ENCODE measurements at places on chromosomes 6 and 20.

DNA sequence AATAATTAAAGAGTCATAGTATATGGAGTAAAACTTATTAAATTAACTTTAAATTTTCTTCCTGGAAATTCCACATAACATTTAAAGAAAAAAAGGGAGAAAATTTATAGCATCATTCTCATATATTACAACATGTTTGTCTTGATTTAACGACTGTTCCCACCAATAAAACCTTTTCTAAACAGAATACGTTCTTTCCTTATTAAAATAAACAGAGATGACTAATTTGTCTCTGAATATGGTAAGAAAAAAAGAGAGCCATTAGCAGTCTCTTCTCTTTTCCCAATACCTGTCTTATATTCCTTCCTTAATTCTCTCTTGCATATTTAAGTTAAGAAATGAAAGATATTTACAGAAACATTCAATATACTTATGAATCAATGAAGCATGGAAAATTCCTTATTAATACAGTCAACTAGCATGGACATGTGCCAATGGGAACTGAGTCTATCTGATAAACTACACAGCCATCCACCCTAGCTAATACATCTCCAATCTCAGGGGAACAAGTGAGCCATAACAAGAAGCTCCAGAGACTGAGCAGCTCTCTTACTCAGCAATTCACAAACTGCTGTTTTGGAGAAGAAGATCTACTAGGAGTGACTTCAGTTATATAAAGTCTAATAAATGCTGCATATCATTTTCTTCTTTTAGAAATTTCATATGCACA lies 347.1 kb upstream of the MANEA start:
- DNase-seq: no peak

- DNase-seq: no peak
These were observed 125.0 kb upstream of the LAMP5 start for GRCh38 chr20:9389346-9389745.

DNA sequence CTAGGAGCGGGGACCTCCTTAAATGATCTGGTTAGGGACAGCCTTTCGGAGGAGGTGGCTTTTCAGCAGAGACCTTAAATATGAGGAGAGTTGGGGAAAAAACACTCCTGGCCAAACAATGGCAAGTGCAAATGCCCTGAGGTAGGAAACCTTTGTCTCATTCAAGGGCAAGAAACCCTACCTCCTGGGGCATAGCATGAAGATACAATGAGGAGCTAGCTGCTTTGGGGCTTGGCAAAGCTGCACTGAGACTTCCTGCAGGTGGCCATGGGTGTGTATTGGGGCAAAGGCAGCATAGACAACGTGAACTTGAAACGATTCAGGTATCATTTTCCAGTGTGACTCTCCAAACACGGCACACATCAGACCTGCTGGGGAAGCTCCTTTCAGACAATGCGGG lies 30.7 kb downstream of the PMEPA1 start:
- DNase-seq: no peak

- no peak for DNase-seq
These were observed 2.0 kb downstream of the SMIM29 start for GRCh38 chr6:34246563-34247391.

- no peak for DNase-seq
These were observed 503.8 kb downstream of the TFAP2B start for GRCh38 chr6:51322505-51322904.

DNA sequence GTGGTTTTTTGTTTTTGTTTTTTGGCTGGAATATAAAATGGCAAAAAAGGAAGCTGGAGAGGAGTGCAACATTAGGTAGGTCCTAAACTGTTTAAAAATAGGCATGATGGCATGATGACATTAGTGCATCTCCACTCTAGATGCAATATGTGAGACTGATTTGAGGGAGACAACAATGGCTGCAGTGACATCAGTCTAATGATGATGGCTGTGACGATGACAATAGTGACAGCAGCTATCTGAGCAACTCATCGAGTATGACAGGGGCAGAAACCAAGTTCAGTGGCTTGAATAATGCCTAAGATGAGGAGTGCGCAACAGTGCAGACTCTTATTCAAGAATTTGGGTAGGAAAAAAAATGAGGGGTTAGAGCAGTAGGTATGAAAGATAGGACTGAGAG lies 82.0 kb downstream of the HS3ST5 start:
- no peak for DNase-seq

- no peak for DNase-seq
These were observed 45.9 kb upstream of the SCGN start for GRCh38 chr6:25606151-25606550.

- DNase-seq: no peak
These were observed 693 bp downstream of the FAM50B start for GRCh38 chr6:3849681-3850450.

DNA sequence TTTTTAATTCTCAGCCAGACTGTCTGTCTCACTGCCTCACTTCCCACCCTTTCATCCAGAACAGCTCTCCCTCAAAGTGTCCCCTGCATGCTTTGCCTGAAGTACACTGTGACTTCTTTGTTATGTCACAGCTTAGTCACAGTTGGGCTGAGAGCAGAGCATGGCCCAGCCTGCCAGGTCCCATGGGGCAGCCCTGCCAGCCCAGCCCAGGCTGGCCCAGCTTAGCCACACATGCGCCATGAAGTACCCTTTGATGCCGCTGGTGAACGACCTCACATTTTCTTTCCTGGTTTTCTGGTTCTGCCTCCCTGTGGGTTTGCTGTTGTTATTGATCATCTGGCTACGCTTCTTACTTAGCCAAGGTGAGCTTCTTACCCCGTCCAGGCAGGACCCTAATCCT lies at the start of gene ADIG:
Gene ADIG, plus strand, starts transcription at position 185 of the 400 bp plus-strand sequence. Its CDS starts 54 bp downstream, at position 239.
- no peak for DNase-seq

DNA sequence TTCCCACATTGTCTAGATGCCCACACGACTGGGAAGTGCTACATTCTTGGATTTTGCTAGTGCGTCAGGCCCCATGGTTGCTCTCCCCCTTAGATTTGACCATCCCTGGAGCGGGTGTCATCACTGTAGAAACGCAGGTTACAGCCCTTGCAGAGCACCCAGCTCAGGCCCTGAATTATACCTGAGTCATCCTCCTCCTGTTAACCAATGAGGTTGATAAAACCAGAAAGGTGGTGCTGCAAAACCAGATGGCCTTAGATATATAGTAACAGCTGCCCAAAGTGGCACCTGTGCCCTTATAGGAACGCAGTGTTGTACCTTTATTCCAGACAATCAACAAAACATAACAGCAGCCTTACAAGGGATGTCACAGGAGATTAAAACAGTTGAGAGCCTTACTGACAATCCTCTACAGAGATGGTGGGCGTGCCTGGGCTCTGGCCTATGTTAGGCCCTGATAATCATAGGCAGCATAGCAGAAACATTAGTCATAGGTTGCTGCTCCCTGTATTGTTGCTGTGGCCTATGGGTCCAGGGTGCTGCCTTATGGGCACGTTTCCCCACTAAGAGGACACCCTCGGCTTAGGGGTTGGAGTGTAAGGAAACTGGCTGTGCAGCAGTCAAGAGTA lies 33.6 kb upstream of the HSF2 start:
- DNase-seq: no peak

GRCh38 chr6:27141529-27142015 lies 105.9 kb upstream of the PRSS16 start:
- no peak for DNase-seq

DNA sequence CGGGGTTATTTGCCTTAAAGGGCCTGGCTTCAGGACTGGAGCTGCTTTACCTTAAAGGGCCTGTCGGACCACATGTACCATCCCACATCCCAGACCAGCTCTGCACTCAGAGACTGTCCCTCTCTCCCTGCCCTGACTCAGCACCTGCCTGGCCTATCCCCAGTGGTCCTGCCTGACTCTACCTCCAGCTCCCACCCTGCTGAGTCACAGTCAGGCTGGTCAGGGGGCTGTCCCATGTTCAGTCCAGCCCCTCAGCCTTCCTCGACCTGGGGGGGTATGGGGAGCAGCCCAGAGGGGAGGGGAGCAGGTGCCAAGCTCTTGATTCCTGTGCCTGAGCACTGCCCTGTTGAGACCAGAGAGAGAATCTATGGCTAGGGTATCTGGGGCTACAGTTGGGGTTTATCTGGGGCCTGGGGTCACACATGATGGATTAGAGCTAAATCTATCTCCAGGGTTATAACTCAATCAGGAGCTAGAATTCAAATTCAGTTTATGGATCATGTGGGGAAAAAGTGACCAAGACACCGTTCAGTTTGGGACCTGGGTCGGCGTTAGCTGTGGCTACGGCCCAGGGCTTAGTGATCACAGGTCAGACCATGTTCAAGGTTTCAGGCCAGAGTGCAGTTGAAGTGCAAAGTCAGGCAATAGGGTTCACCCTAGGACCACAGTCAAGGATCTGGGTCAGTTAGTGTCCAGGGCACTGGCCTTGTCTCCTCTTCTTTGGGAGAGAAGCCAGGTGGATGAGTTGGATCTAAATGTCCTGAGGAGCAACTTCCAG lies 9.4 kb upstream of the TRIB3 start:
- no peak for DNase-seq

DNA sequence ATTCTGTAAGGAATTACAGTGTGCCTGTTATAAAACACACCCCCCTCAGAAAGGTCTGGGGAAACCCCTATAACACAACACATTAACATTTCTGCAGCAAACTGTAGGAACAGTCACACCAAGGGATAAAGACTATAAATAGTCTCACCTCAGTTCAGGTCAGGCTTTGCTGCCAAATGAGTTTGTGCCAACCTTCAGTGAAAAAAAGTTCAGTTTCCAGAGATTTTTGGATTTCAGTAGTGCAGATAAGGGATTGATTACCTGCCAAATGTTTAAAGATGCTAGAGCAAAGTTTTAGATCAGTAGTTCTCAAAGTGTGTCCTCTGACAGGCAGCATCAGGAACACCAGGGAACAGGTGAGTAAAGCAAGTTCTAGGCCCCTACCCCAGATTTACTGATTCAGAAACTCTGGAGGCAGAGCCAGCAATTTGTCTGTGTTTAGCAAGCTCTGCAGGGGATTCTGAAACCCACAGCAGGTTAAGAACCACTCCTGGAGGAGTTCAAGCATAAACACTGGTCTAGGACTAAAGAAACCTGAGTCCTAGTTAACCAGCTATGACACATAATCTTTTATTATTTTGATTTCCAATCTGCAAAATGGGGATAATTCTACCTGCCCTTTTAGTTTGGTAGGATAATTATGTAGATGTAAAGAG lies 111.0 kb downstream of the RCAN2 start:
- no peak for DNase-seq

GRCh38 chr6:159107451-159108260 lies 61.5 kb upstream of the FNDC1 start:
- no peak for DNase-seq

- peak; percentile 82 for DNase-seq
These were observed 20.4 kb downstream of the HLA-G start for GRCh38 chr6:29847871-29848630.

DNA sequence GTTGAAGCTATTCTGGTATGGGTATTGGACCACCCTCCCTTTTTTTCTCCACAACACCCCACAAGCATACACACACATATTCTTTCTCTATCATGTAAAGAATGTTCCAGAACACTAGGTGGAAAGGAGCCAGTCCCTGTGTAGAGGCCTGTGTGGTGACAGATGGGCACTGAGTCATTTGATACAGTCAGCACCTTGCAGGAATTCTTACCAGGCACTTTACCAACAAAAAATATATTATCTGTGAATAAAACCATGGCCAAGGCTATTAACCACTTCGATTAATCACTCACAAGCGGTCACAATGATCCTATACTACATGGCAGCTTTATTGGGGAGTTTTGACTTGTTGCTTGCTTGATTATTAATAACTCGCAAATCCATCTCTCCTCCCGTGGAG lies 149.5 kb downstream of the BFSP1 start:
- no peak for DNase-seq

DNA sequence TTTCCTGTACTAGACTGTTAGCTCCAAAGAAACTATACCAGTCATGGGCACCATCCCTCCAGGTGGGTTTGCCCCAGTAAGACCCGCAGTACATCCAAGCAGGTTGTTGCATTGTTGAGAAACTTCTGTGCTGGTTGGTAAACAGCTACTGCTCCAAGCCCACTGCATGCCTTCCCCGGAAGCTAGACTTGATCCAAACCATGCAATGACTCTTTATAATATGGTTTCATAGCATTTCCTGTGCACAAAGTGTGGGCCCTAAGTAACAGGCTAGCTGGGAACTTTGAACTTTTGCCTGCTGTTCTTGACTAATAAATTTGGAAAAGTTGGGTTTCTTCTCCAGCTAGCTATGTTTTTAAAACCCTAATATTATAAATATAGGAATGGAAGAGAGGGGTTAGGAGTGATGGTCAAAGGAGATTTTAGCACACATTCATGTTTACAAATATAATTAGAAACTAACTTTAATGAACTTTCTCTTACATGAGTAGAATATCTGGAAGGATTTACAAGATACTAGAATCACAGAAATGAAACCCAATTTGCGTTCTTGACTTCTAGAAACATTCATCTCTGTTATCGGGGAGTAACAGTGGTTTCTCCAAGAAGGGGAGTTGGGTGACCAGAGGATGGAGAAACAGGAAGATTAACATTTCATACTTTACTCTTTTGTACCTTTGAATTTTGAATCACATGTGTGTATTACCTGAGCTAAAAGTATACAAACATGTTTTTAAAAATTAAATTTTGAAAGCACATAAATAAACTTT lies 51.7 kb downstream of the GFOD1 start:
- no peak for DNase-seq

GRCh38 chr6:105162377-105162776 lies 17.4 kb downstream of the POPDC3 start:
- no peak for DNase-seq

- no peak for DNase-seq
These were observed 51.2 kb downstream of the C6orf52 start for GRCh38 chr6:10643201-10643651.

DNA sequence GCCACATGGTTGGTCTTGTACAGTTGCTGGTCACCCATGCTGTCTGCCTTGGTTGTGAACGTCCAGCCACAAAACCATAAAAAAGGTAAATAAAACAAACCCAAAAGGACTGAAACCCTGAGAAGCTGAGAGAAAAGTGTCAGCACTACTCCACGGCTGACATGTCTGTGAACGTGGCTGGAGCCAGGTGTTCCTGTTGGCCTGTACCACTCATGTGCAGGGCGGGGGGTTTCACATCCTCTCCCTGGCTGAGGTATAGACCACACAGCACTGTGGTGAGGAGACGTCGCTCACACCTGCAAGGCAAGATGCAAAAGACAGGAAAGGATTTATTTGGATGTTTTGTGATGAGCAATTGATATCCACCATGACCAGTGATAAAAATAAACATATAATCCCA lies 51.9 kb upstream of the MRPS10 start:
- DNase-seq: no peak

GRCh38 chr6:46821458-46821881 lies 28.3 kb downstream of the MEP1A start:
- no peak for DNase-seq

- peak; percentile 89 for DNase-seq
These were observed 58.5 kb downstream of the PREX1 start for GRCh38 chr20:48769069-48769983.

- no peak for DNase-seq
These were observed 229.3 kb upstream of the ECI2 start for GRCh38 chr6:4364711-4365110.

Measured in stimulated activated CD4-positive, alpha-beta T cell treated with anti-CD3 and anti-CD28 coated beads, Interleukin-12 subunit alpha, Interleukin-12 subunit beta, amount 100 ng/mL, for 48 hours (primary cell).